ENCODE measurements at places on chromosomes 16 and 17. TPM values are rescaled to one million over a fixed set of nuclear protein-coding genes. Genes with fewer than 3 reads are reported as not detected.

AHSP gene
- not detected for total RNA-seq

DNA sequence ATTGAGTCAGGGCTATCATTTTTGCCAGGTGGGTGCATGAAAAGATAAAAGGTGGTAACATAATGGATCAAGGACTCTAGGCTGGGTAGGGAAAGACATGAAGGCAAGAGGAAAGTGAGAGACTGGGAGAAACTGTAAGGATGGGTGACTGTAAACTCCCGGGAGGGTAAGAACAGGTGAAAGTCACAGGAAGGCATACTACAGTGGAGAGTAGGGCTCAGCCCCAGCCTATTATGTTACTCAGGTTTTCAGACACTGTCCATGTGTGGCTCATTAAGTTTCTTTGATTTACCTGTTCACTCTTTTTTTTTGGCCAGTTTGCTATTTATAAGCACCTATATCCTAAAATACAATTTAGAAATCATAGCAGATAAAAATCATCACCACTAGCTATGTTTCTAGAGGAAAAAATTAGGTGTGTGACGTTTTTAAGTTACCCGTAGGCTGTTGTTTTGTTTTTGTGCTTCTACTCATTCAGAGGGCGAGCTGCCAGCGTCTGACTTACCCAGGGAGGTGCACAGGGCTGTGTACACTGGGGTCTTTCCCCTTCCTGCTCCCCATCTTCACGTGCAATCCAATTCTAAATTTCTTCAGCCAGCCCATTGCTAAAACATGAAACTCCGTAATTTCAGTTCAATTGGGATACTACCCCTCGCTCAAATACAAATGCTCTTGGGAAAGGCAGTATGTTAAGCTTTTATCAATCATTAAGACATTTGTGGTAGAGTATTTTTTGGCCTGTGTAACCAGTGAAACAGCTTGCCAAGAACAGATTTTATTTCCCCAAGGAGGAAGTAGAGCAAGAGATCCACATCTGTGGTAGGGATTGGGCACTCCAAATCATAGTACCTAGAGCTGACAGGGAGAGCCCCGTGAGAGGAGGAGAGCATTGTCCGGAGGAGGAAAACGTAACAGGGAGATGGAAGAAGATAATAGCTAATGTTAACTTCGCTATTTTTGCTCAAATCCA, 21.7 kb upstream of the VWA3A start:
- DNase-seq = no peak

GRCh38 chr16:57446531-57447185, 527 bp downstream of the CIAPIN1 start:
- DNase-seq = peak; percentile 37

DNA sequence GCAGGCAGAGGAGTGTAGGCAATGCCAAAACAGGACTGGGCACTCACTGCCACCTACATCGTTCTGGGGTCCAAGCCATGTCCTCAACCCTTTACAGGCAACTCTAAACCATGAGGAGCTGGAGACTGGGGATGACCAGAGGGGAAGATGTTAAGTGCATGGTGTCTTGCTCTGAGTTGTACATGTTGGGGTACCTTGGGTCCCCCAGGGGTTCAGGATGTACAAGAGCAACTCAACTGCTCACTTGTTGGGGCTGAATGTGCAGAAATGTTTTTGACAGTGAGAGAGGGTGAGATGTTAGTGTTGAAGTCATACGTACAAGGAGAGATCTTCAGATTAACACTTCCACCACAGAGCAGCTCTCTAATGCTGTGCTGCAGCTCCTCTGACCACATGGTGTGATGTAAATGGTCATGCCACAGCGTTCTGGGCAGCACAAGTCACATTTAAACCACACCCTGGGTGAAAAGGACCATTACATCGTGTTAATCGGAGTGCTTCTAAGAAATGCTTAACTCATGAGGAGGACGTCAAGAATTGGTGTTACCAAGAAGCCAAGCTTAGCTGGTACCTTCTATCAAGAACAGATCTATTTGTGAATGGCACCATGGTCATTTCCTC, 2.4 kb downstream of the CCL18 start:
- no peak for DNase-seq

DNA sequence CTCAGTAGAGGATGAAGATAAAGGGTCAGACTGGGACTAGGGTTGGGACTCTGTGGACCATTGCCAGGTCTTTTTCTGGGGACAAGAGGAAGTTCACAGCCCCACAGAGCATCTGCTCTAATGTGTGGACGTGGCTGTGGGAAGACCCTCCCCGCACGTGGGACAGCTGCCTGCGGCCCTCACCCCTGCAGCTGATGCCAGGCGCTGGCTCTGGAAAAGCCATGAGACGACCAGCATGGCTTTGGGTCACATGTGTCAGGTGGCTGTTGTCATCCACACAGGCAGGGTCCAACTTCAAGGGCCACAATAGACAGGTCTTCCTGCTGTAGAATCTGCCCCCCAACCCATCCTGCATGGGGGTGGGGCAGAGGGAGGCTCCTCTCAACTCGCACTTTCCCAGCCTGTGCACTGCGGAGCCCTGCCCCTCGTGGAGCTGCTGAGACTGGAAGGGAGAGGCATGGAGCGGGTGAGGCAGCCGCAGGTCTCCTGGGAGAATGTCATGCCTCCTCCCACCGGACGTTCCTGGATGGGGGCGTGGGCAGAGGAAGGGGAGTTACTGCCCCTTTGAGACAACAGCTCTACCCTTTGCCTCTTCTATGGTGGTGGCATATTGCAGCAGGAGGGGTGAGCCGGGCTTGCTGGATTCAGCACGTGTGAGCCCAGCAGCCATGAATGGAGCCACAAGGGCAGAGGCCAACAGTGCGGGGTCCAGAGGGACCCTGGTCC, 53.4 kb downstream of the PIMREG start:
- peak; percentile 55 for DNase-seq

GRCh38 chr16:79943736-79944135, 343.2 kb upstream of the MAF start:
- no peak for DNase-seq
